ENCODE measurements at places on chromosomes 7 and 10.

DNA sequence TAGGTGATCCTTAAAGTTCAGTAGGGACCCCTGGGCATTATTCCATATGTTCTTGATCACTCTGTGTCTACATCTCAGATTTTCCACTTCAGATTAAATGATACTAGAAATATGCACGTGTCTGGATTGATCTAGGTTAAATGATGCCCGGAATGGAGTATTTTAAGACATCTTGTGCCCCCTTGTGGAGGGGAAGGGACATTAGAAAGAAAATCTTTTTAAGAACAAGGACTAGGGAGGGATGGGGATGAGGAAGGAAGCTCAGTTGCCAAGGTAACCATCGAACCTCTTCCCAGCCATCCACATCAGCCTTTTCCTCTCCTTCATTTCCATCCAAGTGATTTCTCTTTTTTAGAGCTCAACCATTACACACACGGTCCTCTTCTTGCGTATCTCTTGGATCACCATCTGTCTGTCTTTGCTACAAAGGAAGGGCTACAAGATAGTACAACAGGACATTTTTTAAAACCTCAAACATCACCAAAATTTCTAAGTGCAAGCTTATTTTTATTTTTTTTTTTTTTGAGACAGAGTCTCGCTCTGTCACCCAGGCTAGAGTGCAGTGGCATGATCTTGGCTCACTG, 40.5 kb downstream of the PRSS2 start:
- DNase-seq = no peak

DNA sequence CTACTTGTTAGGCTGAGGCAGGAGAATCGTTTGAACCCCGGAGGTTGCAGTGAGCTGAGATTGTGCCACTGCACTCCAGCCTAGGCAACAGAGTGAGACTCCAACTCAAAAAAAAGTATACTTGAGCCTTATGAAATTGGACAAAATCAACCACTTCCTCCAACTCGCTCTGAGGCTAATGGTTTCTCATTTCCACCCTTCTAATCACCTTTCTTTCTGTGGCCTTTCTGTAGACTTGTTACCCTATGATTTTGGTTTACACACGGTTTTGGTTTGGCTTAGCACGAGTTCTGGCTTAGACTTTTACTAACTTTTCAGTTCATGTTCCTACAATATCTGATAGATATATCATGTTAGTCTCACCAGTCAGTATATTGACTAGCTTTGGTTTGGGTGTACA, 152.0 kb downstream of the PHTF2 start:
- no peak for DNase-seq

DNA sequence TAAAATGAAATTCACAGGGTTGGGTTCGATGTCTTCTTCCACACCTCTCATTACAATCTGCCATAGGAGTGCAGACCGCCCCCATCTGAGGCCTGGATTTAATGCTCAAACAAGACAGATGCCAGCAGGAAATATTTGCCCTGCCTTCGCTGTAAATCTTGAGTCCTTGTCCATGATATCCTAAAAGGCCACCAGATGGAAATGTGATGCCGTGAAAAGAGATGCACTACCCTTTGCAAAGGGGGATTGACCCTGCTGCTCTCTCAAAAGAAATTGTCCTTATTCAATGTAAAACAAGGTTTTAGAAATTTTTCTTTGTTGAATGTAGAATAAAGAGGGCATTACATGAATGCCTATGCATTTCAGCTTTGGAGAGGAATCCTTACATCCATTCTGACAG, 37.5 kb downstream of the AGAP4 start:
- no peak for DNase-seq

GRCh38 chr7:17312641-17313040, 14.2 kb downstream of the AHR start:
- DNase-seq = no peak

DNA sequence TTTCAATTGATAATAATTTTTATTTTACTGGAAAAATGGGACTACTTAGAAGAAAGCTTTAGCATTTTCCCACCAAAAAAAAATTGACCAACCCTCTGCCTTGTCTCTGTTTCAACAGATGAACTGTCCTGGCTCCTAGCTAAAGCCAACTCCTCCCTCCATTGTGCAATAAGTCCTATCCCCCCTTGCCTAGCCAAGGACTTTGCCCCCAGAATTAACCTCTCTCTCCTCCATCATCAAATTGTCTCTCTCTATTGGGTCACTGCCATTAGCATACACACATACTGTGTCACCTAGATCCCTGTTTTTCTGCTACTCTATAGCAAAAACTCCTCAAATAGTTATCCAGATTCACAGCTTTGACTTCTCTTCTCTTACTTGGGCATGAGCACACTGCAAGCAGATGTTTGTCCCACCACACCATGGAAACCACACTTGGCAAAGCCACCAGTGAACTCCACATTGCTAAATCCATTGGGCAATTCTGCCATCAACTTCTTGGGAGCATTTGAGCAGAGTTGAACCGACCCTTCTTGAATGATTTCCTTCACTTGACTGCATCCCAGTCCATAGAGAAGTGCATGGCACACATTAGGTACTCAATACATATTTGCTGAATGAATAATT, 91.4 kb upstream of the NEBL start:
- DNase-seq = no peak
